NB4 (cell line): ENCODE measurements at places on chromosomes 13 and 19.
A peak's percentile ranks its signal among the peaks of the same experiment; 100 is the strongest.

- DNase-seq = peak; percentile 46
Measured at GRCh38 chr13:95536632-95537241, 15.8 kb upstream of the CLDN10 start.

DNA sequence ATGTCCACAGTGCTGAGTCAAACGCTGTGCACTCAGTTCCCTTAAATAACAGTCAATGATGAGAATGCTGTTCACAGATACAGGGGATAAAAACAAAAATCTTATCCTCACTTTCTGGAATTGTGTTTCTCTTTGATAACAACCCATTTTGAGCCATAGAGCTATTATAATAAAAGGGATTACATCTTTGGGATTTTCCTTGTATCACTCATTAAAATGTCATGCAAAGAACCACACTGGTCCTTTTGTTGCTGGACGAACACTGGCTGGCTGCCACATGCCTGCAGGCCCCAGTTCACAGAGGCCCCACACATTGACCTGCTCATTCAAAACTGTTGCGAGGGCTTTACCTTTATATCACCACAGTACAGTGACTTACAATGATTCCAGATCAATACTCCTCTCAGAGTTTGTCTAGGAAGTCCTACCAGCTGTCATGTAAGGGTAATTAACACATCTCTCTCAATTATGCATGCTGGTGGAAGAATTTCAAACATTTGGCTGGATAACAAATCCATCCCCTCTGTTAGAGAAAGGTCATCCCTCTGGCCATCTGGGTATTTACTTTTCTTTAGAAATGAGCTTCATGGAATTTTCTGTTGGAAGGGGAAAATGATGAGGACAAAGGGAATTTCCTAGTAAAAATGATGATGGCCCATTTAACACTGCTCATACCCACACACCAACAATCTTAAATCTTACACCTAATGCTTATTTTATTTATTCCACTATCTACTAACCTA is 85.9 kb downstream of the MBNL2 start:
- DNase-seq = no peak

DNA sequence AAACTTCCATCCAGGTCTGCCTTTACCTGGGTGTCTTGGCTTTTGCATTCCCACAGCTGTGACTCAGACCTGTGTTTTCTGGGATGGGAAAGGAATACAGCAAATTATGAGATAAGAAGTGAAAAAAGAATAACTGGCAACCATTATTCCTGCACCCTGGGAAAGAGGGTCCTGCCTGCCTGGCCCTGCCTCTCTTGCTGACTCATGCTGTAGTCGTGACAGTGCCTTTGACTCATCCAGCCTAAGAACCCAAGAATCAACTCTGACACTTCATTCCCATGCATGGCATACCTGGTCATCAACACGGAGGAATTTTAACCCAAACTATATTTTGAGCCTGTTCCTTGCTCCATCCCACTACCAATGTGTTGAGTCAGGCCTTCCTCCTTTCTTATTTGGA is 185.4 kb upstream of the SERP2 start:
- DNase-seq = no peak

DNA sequence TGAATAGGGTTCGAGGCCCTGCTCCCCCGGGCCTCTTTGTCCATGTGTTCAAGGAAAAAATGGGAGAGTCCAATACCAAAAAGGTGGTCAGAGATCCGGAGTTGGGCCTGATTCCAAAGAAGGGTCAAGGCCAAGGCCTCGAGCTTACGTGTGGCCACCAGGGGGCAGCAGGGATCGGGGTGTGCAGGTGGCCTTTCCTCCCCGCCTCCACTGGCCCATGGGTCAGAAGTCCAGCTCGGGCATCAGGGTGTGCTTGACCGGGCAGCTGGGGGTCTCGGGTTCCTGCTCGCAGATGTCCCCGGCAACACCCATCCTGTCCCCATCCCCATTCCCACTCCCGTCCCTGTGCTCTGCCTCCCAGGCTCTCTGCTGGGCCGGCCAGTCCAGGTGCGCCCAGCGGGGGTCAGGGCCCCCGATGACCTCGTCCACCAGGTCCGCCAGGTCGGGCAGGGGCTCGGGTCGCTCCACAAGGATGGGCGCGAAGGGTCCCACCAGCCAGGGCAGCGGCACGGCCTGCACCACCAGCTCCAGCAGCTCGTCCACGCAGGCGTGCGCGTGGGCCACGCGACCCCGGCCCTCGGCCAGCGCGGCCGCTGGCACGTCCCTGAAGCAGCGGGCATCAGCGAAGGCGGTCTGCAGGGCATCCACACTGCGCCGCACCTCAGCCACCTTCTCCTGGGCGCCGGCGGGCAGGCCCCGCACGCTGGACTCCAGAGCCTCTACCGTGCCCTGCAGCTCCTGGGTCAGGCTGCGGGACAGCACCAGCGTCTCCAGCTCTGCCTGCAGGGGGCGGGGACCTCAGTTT is 5.2 kb upstream of the PLIN4 start:
- DNase-seq = peak; percentile 38

GRCh38 chr13:71867131-71867814 is at the start of gene DACH1:
Gene DACH1, minus strand, starts transcription at chr13:71867204.
- DNase-seq = peak; percentile 97

- no peak for DNase-seq
Measured at GRCh38 chr19:16623576-16623975, 4.4 kb downstream of the MED26 start.

DNA sequence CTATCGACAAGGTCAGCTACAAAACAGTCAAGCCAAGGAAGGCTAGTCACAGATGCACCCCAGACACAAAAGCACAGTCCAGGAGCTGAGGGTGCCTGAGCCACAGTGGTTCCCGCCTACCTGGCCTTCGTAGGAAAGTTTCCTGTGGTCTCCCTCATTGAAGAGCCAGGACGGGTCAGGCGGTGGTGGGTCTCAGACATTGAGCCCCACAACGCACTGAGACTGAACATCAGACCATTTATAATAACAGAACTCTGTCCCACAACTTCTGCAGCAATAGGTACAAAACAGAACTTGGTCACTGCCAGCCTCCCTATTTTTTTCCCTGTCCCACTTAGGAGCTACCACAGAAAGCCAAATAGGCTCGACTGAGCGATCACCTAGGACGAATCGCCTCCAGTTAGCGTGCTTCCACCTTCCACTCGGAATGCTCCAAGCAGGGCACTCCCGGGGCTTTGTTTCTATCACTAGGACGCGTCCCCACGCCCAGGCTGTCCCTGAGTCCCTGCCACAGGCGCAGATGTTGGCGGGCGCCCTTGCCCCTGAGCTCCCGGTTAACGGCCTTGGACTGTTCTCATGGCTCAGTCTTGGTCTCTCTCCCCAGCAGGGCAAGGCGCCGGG is 640 bp upstream of the ZNF544 start:
- DNase-seq = peak; percentile 18

GRCh38 chr19:4508698-4509097 is 9.6 kb downstream of the PLIN4 start:
- no peak for DNase-seq

DNA sequence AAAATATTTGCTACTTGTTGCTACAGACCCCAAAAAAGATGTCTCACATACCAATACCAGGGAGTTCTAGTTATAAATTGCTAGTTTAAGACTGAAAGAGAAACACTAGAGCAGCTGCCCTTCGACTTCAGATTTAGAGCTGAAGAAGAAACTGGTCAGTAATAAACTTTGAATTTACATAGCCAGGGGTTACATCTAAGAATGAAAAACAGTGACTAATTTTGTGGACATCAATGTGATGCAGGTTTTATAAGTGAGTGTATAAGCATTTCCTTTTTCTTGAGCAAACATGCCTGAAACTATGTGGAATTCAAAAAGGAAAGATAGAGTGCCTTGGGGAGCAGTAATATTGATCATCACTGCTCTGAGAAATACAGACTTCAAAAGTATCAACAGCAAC is 724.9 kb upstream of the MIR17HG start:
- DNase-seq = no peak

DNA sequence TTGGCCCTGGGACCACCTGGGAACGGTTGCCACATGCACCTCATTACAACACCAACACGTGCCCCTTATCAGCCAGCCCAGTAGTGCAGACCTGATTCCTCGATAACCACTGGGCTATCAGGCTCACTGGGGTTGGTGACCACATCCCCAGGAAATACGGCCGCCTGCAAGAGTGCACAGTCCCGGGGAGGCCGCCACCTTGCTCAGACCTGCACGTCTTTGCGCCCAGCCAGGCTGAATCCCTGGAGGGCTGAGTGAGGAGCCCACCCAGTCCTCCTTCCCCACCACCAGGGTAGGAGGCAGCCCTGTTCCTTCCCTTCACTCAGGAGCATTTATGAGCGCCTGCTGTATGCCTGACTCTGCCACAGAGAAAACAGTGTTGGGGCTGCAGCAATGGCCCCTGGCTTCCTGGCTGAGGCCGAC is 67.8 kb downstream of the CEBPG start:
- peak; percentile 18 for DNase-seq

- DNase-seq = no peak
Measured at GRCh38 chr19:12834566-12834943, at the start of gene RTBDN. Gene RTBDN, minus strand, starts transcription at chr19:12834579. Its CDS starts 4,600 bp downstream, at chr19:12829979.

- no peak for DNase-seq
Measured at GRCh38 chr19:46610413-46610775, 9.3 kb downstream of the CALM3 start.
